Stimulated activated CD8-positive, alpha-beta memory T cell treated with anti-CD3 and anti-CD28 coated beads, Interleukin-2, amount 100 ng/mL, for 1 hour (primary cell): ENCODE measurements at places on chromosomes 7 and 10.

DNA sequence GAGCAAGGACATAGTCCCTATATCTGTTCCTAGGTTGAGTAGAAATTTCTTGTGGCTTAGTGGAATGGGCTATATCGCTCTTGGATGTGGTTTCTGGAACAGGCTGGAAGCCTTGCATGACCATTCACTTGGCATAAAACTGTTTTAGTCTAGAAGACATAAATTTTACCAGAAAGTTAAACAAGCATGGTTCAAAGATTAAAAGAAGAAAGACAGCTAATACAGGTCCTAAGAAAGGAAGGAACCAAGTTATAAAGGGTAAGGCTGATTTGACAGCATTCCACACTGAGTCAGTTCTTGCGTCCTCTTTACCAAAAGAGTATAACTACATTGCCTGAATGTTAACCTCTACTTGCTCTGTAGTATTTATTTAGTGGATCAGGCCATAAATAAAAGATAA, 724.2 kb downstream of the SORCS1 start:
- no peak for DNase-seq

DNA sequence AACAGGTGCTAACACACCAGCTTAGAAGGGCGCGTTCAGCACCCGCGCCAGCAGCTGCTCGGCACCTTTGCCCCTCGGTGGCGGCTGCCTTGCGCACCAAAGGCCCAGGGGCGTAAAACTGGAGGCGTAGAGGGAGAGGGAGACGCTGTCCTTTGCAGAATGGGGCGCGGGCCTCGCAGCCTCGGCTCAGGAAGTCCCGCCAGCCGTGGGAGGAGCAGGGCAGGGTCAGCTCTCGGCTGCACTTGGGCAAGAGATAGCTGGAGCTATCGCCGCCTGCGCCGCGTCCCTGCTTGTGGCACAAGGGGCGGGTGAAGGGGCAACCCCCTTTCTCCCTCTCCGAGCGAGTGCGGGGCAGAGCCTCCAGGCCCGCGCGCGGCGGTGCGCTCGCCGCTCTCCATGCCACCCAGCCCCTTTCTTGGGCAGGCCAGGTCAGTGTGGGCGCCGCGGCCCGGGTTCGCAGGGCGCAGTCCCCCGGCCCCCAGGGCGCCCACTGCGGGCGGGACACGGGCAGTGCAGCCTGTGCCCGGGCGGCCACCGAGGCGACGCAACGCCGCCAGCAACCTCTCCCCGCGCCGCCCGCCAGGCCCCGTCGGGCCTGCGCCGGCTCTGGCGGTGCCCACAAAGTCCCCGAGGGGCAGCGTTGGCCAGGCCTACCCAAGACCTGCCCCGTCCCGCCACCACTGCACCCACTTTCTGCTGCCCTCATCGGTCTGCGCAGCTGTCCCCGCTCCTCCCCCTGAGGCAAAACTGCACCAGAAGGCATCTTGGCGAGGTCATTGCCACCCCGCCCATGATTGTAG, 4.1 kb downstream of the NEUROD6 start:
- DNase-seq = no peak

DNA sequence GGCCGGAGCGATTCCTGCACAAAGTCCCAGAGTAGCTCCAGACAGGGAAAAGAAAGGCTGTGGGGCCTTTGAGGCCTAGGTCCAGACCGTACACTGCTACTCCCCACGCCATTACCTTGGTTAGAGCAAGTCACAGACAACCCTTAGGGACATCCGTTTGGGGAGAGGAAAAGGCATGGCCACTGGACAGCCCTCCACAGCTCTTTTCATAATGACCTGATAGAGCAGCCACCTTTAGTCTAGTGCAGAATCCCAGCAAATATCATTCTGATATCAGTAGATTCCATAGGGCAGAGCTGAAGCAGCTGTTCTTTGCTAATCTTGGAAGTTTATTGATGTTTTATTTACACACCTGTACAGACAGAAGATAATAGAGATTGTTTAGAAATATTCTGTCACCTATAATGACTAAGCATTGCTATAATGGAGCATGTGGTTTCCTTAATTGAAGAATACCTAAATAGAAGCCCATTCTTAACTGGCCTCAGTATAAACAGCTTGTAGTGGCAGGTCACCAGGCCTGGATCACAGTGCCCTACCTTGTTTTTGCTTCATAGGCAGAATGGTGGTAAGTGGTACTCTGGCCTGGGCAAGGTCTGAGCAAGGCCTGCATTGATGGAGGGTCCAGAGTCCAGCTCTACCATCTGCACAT, 27.9 kb downstream of the OGDH start:
- no peak for DNase-seq

DNA sequence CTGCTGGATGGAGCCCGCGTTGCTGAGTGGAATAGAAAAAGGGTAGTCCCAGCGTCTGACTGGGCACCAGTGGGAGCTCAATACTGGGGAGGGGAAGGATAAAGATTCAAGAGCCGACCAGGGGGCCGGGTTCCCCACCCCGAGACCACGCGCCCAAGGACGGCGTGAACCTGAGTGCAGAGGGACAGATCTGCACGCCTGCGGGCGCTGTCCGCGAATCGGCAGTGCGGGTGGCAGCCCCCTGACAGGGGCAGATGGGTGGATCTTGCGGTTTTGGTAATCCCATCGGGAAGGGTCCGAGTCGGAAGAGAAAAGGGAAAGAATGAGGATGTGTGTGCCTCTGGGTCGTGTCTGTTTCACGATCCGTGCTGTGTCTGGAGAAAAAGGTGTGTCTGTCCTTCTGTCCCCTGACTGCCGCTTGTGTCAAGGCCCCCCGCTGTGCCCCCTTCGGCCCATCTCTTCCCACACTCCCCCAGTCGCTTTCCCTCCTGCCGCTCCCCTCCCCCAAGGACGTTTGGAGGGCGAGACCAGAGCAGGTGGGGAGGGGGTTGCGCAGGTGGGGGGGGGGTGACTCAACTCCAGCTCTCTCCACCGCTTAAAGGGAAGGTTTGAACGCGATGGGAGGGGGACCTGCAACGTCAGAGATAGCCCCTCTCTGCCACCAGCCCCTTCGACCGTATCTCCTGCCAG, 734 bp upstream of the VGF start:
- no peak for DNase-seq

GRCh38 chr7:42167631-42168236, 69.3 kb downstream of the GLI3 start:
- no peak for DNase-seq

GRCh38 chr7:99729486-99730237, 5.3 kb downstream of the CYP3A7 start:
- no peak for DNase-seq

GRCh38 chr7:44720301-44720700, 28.3 kb upstream of the ZMIZ2 start:
- no peak for DNase-seq

DNA sequence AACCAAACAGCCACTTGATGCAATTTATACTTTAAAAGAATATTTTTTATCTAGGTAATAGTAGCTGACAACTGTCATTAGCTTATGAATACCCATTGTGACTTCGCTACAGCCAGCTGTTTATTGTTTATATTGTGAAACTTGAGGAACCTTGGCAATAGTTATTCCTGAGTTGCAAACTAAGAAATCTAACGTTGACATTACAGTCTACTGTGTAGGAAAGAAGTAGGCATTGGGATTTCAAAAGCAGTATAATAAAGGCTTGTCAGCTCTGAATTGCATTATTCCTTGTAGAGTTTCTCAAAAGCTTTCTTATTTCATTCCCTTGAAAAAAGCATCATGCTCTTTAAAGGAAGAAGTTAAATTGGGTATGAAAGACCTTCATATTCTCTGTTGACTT, 42.7 kb upstream of the OIT3 start:
- DNase-seq = no peak

DNA sequence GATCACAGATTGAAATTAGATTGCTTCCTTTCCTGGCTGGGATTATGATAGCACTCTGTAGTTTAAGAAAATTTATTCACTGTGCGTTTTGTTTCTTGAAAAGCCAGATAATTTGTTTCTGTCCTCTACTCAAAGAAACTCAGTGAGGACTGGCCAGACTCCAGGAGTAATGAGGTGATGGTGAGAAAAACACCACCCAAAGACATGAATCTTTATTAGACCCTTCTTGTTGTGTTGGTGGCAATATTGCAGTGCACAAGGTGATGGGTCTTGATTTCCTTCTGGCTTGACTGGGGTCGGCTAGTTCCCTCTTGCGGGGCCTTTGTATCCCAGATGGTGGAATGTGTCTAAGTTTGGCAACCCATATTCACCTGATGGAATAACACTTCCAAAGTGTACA, 756.8 kb downstream of the LRMDA start:
- no peak for DNase-seq

DNA sequence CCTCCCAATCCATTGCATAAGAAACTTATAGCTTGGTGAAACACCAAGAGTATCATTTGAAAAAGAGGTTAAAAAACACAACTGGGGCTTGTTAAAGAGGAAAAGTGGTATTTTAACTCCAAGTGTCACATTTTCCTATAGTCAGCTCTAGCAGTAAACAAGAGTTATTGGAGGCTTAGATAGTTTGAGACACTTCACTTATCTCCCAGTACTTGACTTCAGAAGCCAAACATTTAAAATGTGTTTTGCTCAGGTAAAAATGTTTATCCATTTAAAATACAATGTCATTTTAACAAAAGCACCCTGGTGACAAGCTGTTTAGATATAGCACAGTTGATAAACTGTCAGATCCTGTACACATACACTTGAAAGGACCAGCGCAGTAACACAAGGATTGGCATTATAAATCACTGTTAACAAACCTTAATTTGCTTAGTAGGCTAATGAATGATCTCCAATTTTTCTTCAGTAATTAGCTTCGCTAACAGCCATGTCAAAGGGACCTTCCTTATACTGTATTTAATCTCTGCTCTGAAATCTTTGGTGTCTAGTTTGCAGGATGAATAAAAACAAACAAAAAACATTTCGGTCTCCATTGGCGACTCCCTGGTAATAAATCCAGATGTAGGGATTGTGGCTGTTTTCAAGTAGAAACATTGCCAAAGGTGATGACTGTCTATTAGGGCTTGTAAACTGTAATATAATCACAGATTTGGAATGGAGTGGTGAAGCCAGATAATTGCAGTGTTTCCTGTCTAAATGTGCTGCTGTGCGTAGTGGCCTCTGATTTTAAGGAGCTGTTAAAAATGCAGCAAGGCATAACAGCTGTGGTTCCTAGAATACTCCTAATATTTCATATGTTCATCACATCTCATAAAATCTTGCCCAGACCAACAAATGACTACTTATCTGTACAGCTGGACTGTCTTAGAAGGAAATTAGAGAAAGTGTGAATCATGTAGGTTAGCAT, 545.1 kb downstream of the AUTS2 start:
- no peak for DNase-seq

DNA sequence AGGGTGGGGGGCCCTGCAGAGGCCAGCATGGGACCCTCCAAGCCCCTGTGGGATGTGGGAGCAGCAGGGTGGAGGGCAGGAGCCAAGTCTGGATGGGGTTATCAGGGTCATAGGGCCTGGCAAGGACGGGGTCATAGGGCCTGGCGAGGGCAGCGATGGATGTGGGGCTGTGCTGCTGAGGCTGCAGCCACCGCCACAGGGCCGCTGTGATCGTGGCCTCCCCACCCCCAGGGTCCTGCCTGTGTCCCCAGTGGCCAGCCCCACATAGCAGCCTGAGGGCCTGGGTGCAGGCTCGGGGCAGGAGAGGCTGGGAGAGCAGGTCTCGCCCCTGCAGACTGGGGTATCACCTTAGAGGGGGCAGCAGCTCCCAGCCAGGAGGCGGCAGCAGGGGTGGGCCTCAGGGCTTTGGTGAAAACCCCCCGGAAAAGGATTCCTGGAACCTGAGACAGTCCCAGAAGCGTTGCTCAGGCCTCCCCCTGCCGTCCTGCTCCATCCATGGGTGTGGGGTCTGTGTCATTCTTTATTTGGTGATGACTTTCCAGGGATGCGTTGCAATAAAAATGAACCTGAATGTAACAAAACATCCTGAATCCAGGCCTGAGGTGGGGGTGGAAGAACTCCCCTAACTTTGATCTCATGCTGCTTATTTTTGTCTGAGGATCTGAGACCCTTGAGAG, 107.3 kb upstream of the SHH start:
- no peak for DNase-seq

GRCh38 chr7:131284702-131285419, 42.8 kb upstream of the MKLN1 start:
- DNase-seq = no peak
